ENCODE measurements at places on chromosomes 5 and 9. TPM values are rescaled to one million over a fixed set of nuclear protein-coding genes. Genes with fewer than 3 reads are reported as not detected.

LCN2 gene
- not detected for polyA plus RNA-seq

CCNI2 gene
- polyA plus RNA-seq = 0.66 TPM

STK32A gene
- polyA plus RNA-seq = 1.1 TPM

DNA sequence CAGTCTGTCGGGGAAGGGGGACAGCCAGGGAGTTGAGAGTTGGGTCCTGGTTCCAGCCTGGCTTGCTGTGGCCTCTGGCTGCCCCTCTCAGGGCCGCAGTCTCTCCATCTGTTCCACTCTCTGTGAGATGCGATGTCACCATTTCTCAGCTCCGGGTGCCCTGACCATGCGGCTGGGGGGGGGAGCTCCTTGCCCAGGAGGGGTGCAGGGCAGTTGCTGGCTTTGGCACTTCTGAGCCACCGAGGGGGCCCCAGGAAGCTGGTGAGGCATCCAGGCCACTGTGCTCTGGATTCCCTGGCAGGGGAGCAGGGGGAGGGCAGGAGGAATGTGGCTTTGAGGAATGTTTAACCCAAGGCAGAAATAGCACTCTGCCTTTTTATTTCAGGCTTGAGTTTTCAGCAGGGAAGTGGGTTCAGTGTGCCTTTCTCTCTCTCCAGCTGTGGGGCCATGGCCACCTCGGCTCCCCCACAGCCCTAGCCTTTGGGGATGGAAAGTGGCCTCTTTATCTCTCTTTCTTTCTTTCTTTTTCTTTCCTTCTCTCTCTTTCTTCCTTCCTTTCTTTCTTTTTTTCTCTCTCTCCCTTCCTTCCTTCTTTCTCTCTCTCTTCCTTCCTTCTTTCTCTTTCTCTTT, 11.0 kb downstream of the NCS1 start:
- DNase-seq = peak; percentile 81

- DNase-seq = peak; percentile 38
These were observed 483 bp downstream of the G3BP1 start for GRCh38 chr5:151772029-151772845.

- peak; percentile 47 for DNase-seq
These were observed 19.1 kb upstream of the SLC31A2 start for GRCh38 chr9:113131689-113132151.

DNA sequence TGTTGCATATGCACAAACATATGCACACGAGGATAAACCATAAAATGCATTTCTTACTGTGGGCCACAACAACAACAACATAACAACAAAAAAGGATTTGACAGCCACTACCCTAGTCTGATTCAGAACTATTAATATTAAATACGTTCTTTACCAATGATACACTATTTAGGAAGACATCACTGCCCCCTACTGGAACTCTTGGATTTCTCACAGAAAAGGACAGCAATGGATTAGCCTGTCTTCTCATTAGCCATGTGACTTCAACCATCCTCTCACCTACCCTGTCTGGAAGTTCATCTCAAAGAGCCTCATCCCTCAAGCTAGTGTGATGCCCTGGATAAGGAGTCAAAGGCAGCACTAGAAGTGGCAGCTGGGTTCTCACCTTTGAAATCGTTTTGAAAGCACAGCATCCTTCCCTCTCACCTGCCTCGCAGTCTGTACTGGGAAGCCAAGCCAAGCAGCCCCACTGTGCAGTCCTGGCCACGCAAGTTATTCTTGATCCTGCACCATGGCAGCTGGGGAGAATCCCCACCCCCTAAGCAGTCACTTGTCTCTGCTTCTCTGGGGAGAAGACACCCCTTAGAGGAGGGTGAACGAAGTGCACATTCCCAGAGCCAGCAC, 64.6 kb downstream of the SH3TC2 start:
- DNase-seq = peak; percentile 64

GRCh38 chr5:135714126-135714894, 120.2 kb upstream of the SLC25A48 start:
- DNase-seq = no peak

- no peak for DNase-seq
These were observed 210.7 kb upstream of the SLC24A2 start for GRCh38 chr9:19999491-20000057.

GRCh38 chr5:87242242-87242641, 25.4 kb upstream of the RASA1 start:
- DNase-seq = no peak

DAP gene
- 91.6 TPM for polyA plus RNA-seq

- DNase-seq = no peak
These were observed 104.1 kb downstream of the AP3B1 start for GRCh38 chr5:78190402-78190801.

ST6GALNAC4 gene
- polyA plus RNA-seq = 71.4 TPM

GRCh38 chr5:23507278-23507685, at the start of gene PRDM9:
TSS of gene PRDM9 (plus strand) at chr5:23507609. CDS start at chr5:23509034, 1,425 bp downstream.
- DNase-seq = peak; percentile 80

ERMP1 gene
- polyA plus RNA-seq = 36.0 TPM

DNA sequence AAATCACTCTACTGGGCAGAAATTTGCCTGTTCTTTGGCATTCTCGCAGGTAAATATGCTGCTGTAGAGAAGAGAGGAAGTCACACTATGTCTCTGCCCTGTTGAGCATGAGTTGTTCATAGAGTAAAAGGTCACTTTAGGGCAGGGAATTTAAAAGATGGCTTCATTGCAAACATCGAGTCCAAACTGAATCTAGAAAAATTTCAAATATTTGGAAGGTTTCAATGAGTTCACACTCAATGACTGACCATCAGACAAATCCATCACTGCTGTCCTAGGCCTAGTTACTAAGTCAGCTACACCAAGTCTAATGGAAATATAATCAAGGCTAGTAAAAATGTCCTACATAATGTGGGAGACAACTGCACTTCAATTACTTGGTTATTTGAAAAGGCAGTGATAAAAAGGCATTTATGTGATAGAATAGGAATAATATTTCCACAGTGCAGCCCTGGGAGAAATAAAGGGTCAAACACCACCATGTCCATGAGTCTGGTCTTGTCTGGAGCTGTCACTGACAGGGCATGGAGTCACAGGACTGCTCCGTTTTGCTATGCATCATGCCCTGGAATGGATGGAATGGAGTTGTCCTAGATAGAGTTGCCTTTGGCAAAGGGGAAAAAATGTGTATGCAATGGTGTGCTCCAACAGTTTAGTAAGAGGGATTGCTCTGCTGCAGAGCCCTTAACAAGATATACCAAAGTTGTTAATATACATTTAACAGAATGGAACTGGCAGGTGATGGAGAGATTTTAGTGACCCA, 218.5 kb upstream of the DAPK1 start:
- no peak for DNase-seq

GRCh38 chr9:19720377-19720776, 68.5 kb downstream of the SLC24A2 start:
- DNase-seq = peak; percentile 88

GRCh38 chr9:133525677-133526076, 918 bp upstream of the MYMK start:
- DNase-seq = no peak

IL3 gene
- not detected for polyA plus RNA-seq

GRCh38 chr9:135788576-135789300, 86.8 kb downstream of the KCNT1 start:
- DNase-seq = no peak

DNA sequence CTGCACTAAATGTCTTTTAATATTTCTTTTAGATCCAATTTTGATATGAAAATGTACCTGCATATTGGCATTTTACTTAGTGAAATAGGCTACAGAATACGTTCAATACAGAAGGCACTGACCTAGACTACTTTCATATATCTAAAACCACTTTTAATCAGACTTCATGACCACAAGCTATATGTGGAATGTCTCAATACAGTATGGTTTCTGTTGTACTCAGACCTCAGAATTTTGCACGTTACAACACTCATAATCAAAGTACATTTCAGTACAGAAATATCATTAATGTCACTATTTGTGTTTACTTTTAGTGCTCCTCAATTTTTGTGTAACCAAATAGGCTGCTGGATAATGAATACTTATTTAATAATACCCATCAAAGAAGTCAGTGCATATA, 74.8 kb downstream of the MEF2C start:
- DNase-seq = no peak

- DNase-seq = no peak
These were observed 132.2 kb downstream of the ARL15 start for GRCh38 chr5:54178207-54178606.

GRCh38 chr5:136004436-136004835, 24.4 kb upstream of the TGFBI start:
- DNase-seq = no peak

- DNase-seq = no peak
These were observed 45.2 kb downstream of the PLAC8L1 start for GRCh38 chr5:146060221-146060585.

DNA sequence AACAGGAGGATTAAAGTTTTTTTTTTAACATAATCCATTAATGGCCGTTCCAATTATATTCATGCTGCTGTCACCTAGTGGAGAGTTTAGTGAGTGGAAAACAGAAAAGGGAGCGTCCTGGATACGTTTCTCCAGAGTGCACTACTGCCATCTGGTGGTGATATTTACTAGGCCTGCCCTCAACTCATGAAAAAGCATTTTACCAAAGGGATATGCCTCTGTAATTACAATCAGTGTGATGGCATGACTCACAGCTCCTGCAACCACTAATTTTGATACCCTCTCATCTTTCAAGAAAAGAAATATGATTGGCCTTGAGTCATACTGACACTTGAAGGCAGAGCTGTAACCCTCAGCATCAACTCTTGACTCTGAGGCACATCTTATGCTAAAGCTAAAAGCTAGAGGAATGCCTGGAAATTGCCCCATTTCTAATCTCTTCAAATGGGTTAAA, 20.1 kb downstream of the MINAR2 start:
- peak; percentile 95 for DNase-seq

GRCh38 chr5:91357806-91358205, 25.3 kb downstream of the ARRDC3 start:
- DNase-seq = no peak

DNA sequence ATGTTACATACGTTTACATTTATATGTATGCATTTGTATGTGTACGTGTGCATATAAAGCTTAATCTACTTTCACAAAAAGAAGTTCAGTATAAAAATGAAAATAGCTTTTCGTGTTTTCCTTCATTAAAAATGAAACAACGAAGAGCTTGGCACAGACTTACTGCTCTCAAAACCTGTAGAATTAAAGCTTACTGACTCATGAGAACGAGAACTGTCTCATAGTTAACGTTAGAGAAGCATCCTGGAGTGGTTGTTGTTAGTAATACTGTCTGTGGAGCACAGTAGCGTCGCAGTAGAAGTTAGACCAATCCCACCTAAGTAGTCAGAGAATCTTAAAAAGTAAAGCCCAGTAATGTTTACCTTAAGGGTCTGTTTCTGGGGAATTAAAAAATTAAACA, 1.3 kb downstream of the MAT2B start:
- no peak for DNase-seq

NR2F1 gene
- polyA plus RNA-seq = 0.13 TPM

DNA sequence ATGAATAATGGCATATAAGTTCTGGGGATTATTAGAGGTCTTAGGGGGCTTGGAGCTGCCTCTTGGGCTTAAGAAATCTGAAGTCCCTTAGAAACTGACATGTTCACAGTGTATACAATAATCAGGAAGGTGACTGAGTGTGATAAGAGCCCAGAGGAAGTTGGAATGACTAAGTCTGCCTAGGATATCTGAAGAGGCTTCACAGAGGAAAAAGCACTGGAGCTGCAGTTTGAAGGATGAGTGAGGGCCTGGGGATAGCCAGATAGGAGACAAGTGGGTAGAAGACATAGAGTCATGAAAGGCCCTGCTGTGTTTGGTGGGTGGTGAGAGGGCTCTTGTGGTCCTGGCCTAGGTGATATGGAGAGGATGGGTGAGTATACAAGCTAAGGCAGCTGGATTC, 8.8 kb downstream of the NEUROG1 start:
- DNase-seq = no peak

PRR16 gene
- 1.2 TPM for polyA plus RNA-seq

DNA sequence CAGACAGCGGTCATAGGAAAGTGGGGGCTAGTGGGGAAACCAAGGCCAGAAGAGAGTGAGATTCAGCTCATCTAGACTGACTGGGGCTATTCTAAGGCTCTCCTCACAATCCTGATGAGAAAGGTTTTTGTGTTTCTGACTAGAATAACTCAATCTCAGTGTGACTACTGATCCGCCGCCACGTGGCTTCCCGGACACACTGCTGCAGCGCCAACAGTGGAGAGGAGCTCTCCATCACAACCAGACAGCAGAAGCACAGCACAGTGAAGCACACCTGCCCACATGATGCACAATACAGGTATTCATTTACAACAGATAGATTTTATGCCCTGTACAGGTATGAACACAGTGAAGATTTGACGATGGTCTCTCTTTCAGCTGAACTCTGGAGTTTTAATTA, 25.4 kb downstream of the NREP start:
- DNase-seq = no peak

GRCh38 chr5:27318701-27319100, 280.3 kb upstream of the CDH9 start:
- no peak for DNase-seq

DNA sequence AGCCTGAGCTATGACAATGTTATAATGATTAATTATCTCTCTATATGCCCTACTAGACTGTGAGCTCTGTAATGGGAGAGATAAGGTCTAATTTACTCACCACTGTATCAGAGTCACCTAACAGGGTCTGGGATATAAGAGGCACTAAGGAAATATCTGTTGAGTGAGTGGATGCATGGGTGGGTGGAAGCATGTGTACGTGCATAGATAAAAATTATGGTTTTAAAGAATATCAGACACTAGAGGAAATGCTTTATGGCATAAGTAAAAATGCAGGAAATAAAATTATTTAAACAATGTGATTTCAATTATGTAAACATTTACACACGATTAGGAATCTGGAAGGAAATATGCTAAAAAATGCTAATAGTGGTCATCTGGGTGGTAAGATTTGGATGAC, 137.8 kb downstream of the SPOCK1 start:
- DNase-seq = no peak
